ENCODE measurements at places on chromosomes 6 and 20. TPM values are rescaled to one million over a fixed set of nuclear protein-coding genes. Genes with fewer than 3 reads are reported as not detected.
A peak's percentile ranks its signal among the peaks of the same experiment; 100 is the strongest.

- DNase-seq, result no peak
Measured at GRCh38 chr20:60100780-60101179, 142.6 kb downstream of the CDH26 start.

GRCh38 chr20:3380228-3381070, 27.0 kb downstream of the DNAAF9 start:
- DNase-seq, result no peak

- no peak for DNase-seq
Measured at GRCh38 chr20:13423472-13424173, 202.5 kb downstream of the ISM1 start.

DNA sequence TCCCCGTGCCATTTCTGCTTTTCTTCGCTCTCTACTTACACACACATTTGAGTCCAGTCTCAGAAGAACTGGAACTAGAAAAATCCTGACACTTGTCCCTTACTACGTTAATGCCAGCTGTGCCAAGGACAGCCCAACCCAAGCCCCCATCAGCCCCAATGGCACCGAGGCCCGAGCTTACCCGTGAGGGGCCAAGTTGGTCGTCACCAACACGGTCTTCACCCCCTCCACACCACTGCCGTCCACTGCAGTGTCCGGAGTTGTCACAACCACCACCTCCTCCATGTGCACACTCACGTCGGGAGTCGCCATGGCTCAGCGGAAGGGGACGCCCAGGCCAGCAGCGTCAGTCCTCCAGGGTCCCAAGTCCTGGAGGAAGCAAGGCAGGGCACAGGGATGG, 7.8 kb downstream of the GMEB2 start:
- DNase-seq, result no peak

- no peak for DNase-seq
Measured at GRCh38 chr6:2147261-2147660, 98.1 kb downstream of the GMDS start.

DNA sequence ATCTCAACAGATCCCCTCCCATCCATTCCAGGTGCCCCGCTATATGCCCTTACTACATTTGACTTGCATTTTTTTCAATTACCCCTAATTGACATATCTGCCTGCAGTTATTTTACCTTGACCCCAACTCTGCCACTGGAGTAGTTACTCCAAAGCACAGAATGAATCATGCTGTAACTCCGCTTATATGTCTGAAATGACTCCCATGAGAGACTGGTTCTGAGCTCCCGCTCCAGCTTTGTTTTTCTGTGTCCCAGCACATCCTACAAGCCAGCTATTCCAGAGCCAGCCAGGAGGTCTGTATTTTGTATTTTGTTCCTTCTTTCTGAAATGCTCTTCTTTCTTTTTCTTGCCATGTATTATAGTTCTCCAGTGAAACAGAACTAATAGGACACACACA, 10.9 kb upstream of the NOX3 start:
- no peak for DNase-seq

- no peak for DNase-seq
Measured at GRCh38 chr6:119284861-119285521, 64.6 kb downstream of the MAN1A1 start.

- DNase-seq, result no peak
Measured at GRCh38 chr6:107244742-107245480, 129.6 kb upstream of the BEND3 start.

- no peak for DNase-seq
Measured at GRCh38 chr20:4261333-4262284, 246.3 kb upstream of the RNF24 start.

- DNase-seq, result peak; percentile 76
Measured at GRCh38 chr6:127420556-127420955, 38.6 kb downstream of the KIAA0408 start.

DNA sequence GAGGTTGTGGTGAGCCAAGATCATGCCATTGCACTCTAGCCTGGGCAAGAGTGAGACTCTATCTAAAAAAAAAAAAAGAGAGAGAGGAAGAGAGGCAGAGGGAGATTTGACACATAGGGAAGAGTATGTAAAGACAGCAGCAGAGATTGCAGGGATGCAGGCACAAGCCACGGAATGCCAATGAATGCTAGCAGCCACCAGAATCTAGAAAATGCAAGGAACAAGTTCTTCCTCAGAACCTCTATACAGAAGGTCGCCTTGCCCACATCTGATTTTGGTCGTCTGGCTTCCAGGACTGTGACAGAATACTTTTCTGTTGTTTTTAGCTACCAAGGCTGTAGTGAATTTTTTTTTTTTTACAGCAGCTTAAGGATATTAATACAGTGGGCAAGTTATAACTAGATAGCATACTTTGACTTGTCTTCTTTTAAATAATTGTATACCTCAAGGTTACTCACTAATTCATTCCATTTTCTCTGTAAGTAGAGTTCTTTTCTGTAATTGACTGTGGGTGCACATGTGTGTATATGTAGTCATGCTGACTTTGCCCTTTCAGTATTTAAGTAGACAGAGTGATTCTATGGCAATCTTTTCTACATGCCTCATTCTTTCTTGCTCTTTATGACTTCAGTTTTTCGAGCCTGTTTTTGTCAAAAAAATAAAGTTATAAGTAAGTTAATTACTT, 402.2 kb downstream of the GJA1 start:
- no peak for DNase-seq

DNA sequence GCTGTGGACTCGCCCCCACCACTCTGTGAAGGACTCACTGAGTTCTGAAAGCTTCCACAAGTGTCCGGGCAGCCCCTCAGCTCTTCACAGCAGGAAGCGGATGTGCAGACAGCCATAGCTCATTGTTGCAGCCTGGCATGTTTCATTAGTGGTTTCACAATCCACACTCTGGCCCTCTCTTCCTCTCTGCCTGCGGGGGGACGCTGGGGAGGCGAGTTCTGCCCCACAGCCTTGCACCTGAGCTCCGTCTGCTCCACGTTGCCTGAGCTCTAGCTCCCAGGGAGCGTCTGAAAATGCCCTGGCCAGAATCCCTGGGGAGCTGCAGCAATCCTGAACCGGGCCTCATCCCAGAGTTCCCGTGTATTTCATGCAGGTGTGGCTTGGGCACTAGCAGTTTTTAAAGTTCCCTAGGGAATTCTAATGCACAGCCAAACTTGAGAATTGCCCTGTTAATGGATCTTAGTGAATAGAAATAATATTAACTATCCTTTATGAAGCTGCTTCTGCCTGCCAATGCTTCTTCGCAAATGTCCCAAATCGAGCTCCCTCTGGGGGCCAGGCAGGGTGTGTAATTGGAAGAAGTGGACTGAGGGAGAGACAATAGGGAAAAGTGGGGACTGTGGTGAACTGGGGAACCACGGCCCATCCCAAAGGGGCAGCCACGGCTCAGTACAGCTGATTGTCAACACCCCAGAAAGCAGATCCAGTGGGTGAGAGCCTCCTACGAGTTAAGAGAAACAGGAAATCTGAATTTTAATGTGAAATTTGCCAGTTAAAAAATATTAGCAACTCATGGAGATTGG, 51.5 kb downstream of the CTCFL start:
- DNase-seq, result no peak

- DNase-seq, result no peak
Measured at GRCh38 chr6:146775220-146775619, 176.4 kb downstream of the ADGB start.

DNA sequence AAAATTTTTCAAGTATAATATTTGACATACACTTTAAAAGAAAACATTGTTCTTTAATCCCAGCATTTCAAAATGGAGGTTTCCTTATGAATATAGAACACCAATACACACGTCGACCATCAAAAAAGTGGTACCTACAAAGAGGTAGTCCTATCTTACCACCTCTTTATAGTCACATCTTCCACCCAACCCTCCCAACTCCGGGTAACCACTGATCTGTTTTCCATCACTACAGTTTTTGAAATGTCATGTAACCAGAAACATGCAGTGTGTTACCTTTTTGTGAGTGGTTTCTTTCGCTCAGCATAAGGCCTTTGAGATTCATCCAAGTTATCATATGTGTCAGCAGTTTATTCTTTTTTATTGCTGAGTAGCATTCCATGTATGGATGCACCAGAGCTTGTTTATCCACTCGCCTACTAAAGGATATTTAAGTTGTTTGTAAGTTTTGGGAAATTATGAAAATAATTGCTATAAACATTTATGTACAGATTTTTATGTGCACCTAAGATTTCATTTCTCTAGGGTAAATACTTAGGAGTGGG, 104.8 kb downstream of the ISM1 start:
- no peak for DNase-seq

DNA sequence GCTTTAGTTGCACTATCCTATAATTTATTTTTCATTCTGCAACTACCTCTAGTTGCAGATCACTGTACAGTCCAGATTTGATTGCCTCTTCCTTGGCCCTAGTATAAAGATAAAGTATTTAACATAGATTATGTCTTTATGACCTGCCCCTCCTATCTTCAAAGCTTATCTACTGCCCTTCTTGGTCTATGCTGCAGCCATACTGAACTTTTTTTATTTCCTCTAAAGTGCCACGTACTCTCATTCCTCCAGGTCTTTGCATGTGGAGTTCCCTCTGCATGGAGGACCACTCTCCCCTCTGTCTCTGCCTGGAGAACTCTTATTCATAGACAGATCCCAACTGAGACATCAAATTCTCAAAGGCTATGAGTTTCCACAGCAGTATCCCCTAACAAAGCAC, 168.0 kb downstream of the PTPRK start:
- DNase-seq, result no peak

DNA sequence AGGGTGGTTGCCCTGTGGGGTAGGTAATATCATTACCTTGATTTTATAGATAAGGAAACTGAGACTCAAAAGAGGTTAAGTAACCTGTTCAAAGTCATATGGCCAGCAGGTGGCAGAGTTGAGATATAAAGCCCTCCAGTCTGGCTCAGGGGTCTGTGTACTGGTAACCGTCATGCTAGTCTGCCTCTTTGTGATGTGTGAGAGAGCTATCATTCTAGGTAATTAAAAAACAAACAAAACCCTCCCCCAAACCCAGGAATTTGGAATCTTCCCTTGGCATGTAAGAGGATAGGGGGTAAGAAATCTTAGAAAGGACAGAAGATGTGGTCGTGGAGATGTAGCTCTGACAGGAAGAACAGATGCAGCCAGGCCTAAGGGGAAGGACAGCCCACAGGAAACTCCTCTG, 206.0 kb downstream of the CDC5L start:
- no peak for DNase-seq

DNA sequence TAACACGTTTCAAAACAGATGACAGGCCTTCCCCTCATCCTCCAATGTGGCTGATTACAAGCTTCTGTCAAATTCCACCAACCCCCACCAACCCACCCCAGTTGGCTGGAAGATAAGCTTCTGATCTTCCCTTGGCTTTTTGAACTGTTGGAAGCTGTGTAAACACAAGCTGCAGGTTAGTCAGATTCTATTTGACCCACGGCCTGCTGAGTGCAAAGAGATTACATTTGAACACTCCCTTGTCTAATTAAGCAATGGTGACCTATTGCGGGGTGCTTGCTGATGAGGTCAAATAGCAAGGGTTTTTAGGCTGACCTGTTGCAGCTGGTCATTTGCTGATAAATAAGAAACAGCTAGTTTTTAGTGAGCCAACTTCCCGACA, 379.7 kb downstream of the BMP2 start:
- no peak for DNase-seq

- DNase-seq, result no peak
Measured at GRCh38 chr20:38550274-38550673, 30.7 kb upstream of the ADIG start.

DNA sequence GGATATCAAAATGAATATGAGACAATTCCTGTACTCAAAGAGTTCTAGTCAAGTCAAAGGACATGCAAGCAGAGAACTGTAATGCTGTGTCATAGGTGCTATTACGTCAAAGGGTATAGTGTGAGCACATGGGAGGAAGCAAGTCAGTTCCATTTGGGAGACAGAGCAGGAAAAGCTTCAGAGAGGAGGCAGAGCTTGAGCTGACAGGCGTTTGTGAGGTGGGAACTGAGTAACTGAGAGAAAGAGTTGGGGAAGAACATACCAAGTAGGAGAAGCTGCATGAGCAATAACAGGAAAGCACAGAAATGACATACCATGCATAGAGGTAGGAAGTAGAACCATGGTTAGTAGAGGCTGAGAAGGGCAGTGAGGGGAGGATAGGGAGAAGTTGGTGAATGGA, 15.2 kb upstream of the SSR1 start:
- DNase-seq, result no peak

GRCh38 chr6:25832307-25832662, 433 bp upstream of the SLC17A1 start:
- DNase-seq, result no peak

GRCh38 chr20:59323731-59324130, 23.3 kb downstream of the EDN3 start:
- no peak for DNase-seq

- no peak for DNase-seq
Measured at GRCh38 chr20:64080013-64080812, at the start of gene OPRL1. TSS of gene OPRL1 (plus strand) at chr20:64080082. CDS start at chr20:64092721, 12,639 bp downstream.

DNA sequence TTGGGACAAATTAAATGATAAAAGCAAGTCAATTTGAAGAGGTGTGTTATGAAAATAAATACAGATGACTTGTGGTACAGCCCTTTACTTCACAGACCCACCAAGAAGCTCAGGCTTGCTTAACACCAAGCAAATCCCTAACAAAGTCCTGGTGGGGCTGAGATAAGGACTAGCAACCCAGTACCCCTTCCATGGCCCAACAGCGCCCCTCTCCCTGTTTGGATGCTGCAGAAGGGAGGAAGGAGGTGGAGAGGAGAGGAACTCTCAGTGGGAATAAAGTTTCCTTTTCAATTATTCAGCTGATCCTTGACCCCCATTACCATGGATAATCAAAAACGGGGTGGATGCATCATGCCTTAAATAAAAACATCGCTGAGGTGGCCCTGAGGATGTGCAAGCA, 4.5 kb upstream of the ZNF831 start:
- DNase-seq, result no peak

- peak; percentile 76 for DNase-seq
Measured at GRCh38 chr20:10131732-10132345, 86.8 kb upstream of the SNAP25 start.

The PIM1 gene
- total RNA-seq, result 35.0 TPM

The TEAD3 gene
- 60.3 TPM for total RNA-seq

The DDX27 gene
- 33.2 TPM for total RNA-seq

The CLVS2 gene
- 0.18 TPM for total RNA-seq

The VWA7 gene
- 5.5 TPM for total RNA-seq

The TCP11 gene
- not detected for total RNA-seq

The FAM110A gene
- 35.1 TPM for total RNA-seq

The EPB41L1 gene
- total RNA-seq, result 165 TPM

The THBS2 gene
- 65.8 TPM for total RNA-seq

The SLC35D3 gene
- total RNA-seq, result not detected
